ENCODE measurements at places on chromosomes 5 and 9.

- DNase-seq, result no peak
Observed at GRCh38 chr5:133232435-133232834, 180.6 kb downstream of the HSPA4 start.

DNA sequence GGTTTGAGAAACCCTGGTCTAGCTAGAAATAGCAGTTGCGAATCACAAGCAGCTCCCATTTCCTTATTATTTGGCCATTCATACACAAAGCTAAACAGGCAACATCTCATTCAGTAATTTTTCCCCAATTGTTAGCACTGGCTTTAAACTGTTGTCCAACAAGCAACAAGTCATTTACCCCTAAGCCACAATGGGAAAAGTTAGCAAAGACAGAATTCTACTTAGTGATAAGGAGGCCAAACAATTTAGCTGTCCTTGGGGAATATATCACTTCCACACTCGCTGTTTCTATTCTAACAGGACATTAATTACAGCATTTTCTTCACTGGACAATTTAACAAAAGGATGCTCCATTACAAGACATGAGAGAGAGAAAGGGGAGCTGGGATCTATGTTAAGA is 2.8 kb downstream of the MYO10 start:
- DNase-seq, result no peak

GRCh38 chr5:147626464-147626863 is 116.6 kb upstream of the DPYSL3 start:
- DNase-seq, result no peak

GRCh38 chr5:107652839-107653607 is 17.7 kb downstream of the EFNA5 start:
- no peak for DNase-seq

DNA sequence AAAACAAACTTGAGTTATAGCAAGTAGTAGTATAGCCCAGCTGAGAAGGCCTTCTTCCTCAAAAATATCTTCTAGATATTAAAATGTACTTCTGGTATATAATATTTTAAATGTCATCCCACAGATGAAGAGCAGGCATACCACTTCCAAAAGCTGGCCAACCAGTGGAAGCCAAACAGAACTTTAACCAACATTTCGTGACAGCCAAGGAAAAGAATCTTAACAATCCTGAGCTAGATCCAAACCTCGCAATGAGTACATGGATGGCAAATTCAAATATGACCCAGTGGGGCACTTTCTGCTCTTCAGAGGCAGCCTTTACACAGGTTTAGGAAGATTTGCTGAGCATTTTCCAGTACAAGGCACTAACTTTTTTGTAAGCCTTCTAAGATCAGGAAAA is 91.8 kb upstream of the ACO1 start:
- DNase-seq, result no peak

GRCh38 chr5:89504051-89504450 is 621.1 kb upstream of the MEF2C start:
- DNase-seq, result no peak

DNA sequence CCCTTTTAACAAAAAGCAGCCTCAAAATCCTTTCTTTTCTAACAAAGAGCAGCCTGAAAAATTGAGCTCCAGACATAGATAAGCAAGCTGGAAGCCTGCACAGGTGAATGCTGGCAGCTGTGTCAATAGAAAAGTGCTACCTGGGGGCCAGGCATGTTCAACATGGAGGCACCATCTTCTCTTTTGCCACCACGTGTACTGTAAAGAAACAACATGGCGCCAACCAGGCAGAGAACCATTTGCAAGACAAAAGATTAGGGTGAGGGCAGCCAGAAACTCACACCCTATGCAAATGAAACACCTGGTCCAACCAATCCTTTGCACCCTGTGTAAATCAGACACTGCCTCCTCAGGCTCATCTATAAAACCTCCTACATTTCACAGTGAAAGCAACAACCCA is 96.0 kb downstream of the ACTL7B start:
- DNase-seq, result no peak

All from activated CD4-positive, alpha-beta T cell treated with anti-CD3 and anti-CD28 coated beads for 1 hour (primary cell).